NCI-H446 treated with DMSO at 0.1 percent for 48 hours (cell line): ENCODE measurements at places on chromosomes 3 and 15.

DNA sequence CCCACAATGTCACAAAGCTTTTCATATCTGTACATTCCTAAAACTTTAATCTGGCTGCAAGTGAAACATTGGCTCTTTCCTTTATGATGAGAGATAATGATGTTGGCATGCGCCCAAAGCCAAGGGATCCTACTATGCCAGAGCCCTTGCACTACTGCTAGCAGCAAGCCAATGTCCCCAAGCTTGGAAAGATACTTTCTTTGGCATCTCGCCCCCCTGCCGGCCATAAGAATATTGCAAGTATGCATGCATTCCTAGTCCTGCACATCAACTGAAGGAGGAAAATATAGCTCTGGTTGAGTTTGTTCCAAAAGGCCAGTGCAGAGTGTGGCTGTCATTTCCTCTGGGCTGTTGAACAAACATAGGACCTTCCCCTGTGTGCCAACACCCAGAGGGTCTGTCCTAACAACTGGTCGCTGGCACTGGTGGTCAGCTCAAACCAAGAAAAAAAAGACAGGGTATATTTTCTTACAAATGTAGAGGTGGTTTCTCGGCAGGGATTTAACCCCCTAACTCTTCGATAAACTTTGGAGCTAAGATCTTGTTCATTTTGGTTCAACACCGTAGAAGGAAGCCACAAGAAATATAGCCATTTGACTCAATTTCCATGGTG, 120.9 kb upstream of the ZBED2 start:
- DNase-seq = no peak

DNA sequence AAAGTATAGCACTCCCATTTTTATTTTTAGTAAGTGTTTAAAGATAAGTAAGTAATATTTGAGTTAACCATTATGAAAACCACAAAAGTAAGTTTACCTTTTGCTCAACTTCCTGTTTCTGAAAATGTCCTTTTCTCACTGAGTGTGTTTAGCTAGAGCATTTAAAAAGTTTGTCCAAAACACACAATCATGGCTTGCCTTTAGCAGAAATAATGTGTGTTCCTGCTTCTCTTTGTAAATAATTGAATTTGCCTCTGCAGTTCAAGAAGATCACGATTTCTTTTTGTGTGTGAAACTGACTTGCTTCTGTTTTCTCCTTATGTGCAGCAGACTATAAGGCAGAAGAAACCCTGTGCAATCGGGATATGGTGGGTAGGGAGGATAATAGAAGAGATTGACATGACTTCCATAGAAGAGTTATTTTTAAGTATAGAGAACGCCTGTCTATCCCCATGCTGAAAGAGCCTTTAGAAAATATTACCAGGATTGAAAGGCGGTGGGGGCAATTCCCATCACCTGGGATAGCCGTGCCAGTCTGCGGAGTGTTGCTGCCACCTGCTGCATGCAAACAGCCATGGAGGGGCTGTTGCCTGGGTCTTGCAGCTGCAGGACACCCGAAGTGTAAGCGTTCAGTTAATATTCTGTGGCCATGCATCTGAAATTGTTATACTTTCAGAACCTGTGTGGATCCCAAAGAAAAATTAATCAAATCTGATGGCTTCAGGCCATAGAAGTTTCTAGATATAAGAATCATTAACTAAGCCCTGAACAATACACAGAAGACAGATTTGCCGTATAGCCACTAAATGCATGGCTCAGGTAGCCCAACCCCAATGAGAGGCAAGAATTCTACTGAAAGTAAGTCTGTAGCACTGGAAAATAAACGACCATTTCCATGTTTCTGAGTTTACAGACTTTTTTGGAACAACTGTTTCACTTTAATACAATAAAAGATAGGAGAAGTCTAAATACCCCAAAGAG, 2.4 kb upstream of the CD96 start:
- no peak for DNase-seq

DNA sequence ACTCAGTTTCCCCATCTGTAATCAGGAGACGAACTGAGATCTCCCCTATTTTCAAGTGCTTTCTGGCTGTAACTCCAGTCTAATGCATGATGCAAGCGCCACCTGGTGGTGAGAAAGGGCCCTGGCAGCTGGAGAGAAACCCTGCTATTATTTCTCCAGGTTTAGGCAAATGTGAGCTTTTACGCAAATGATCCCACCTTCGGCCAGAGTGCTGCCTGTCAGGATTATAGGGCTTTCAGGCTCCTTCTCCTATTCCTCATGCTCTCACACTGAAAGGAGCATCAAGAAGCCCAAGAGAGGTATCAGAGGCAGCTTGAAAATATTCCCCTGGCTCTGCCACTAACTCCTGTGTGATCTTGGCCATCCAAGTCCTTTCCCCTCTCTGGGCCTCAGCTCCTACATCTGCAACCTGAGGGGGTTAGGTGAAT, 93.9 kb upstream of the RASGRF1 start:
- DNase-seq = no peak

- no peak for DNase-seq
These were observed 29.8 kb upstream of the PSMD6 start for GRCh38 chr3:64053117-64053516.

GRCh38 chr3:121740896-121741295, 8.6 kb downstream of the GOLGB1 start:
- DNase-seq = no peak

DNA sequence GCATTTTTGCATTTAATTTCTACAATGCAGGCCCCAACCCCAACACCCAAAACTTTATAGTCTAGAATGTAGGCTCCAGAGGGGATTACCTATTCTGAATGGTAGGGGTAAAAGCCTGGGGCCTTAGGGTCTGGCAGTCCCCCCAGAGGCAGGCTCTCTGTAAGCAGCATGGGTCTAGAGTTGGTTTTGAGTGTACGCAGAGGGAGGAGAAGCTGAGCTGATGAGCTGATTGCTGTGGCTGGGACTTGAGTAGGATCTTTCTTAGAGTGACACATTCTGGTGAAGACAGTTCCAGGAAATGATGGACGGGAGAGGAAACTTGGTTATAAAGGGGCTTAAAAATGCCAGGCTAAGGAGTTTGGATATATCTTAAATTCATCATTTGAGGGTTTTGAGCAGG, 2.1 kb downstream of the LPP start:
- no peak for DNase-seq

- DNase-seq = no peak
These were observed 7.9 kb upstream of the RTP3 start for GRCh38 chr3:46489875-46490274.

DNA sequence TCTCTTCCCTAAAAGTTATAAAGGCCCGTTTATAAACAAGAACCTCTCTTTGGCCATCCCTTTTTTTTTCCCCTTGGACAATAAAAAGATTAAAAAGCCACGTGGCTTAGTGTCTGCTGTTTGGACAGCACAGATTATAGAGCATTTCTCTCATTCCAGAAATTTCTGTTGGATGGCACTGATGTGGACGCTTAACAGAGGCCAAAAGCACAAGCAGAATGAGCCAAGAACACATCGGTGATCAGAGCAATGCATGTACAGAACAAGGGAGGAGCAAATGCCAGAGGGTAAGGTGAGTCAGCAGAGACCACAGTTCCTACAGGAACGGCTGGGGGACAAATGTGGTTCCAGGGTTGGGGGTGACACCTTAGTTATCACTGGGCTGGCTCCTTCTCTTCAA, 30.3 kb upstream of the CTNNB1 start:
- DNase-seq = no peak

DNA sequence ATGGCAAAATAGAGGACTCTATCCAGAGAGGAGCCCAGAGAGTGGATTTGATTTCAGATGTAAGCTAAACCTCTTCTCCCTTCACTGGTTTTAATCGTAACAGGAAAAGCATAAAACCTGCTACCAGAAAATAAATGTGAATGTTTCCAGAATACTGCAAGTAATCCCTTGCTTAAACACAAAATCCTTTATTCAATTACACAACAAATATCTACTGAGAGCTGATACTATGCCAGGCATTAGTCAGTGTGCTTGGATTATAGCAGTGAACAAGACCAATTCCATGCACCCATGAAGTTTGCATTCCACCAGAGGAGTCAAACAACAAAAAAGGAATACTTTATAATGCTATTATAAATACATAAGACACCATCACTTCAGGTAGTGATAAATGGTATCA, 15.1 kb downstream of the AVEN start:
- no peak for DNase-seq

- DNase-seq = no peak
These were observed 13.4 kb downstream of the SEMA7A start for GRCh38 chr15:74420193-74420905.

DNA sequence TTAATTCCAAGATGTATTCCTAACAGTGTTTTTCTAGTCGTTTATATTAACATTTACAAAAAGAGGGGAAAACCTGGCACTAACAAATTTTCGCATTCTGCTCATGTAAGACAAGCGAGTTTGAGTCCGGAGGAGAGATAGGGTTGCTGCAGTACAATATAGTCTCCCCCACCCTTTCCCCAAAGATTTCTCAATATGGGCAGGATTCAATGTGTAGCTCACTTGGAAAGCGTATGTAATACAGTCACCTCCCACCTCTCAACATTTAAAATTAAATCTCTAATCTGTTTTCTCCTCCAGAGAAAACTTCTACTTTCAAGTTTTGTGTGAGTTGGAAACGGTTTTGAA, 57.9 kb downstream of the CMSS1 start:
- no peak for DNase-seq

DNA sequence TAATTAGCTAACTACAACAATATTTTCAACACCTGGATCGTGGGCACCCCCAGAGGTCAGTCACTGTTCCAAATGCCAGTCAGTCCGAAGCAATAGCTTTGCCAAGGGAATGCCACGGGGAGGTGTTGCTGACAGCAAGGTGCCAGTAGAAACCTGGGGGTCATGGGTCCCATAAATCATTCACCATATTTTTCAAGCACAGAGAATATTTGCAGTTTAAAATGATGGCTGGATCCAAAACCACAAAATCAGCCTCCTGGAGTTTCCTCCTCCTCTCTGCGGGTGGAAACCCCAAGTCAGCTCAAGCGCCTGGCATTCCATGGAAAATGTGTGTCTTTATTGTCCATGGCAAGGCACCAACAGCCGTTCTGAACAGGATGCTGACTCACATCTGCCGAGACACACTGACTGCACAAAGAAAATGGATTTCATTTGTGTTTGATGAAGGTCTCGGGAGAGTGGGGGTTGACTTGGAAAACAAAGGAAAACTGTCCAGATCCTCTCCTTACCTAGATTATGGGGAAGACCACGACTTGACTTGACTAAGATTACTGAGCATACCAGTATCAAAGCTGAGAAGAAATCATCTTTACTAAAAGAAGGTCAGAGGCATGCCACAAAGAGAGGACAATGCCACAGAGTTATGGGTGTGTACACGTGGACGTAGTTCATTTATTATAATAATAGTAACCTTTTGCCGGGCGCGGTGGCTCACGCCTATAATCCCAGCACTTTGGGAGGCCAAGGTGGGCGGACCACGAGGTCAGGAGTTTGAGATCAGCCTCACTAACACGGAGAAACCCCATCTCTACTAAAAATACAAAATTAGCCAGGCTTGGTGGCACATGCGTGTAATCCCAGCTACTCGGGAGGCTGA, 26.4 kb downstream of the ANXA2 start:
- DNase-seq = peak; percentile 75

GRCh38 chr15:40355976-40356585, 1.9 kb upstream of the DISP2 start:
- no peak for DNase-seq

DNA sequence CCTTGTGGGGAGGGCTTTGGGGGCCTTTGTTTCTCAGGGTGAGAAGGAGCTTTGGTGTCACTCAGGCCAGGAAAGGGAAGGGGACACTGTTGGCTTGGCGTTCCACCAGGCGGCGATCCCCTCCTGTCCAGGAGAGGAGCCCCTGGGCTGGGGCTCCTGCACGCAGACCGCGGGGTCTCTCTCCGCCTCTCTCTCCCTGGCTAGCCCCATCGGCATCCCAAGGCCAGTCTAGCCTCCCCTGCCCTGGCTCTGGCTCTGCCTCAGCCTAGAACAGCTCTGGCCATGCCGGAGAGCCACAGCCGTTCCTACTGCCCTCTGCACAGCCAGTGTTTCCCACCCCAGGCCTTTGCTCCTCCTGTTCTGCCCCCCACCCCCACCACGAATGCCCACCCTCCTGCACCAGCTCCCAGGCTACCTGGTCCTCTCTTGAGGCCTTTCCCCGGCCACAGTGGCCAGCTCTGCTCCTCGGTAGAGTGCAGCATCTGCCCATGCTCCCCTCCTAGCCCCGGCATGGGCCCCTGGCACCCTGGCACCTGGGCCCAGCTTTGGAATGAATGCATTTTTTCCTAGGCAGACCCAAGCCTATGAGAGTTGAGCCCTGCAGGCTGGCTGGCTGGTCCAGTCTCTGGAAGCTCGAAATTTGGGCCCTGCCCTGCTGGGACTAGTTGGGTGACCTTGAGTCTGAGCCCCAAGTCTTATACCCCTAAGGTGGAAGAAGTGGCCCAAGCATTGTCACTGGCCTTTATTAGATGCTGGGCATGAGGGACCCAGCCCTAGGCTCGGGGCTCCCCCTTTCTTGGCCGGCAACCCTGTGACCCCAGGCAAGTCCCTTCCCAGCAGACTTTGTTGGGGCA, 2.4 kb downstream of the PLXNA1 start:
- DNase-seq = no peak

- DNase-seq = no peak
These were observed 33.3 kb downstream of the TMCO5A start for GRCh38 chr15:37967788-37968187.

GRCh38 chr3:109268181-109268580, 48.1 kb downstream of the DPPA2 start:
- no peak for DNase-seq

DNA sequence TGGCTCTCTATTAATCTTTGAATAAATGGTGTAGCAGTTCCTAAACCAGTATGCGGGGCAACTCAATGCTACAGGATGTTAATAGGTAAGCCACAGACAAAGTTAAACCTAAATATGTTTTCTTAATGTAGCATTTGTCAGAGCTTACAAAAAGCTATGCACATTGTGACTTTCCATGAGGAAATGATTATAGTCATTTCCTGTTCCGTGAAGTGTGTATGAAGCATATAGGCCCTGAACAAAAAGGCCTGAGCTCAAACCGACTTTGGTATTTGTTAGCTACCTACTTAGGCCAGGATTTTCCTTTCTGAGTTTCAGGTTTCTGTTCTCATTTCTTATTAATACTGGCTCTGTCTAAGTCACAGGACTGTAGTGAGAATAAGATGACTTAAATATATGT, 14.2 kb downstream of the ZNF80 start:
- DNase-seq = no peak

- DNase-seq = no peak
These were observed 47.9 kb upstream of the LCTL start for GRCh38 chr15:66613743-66614142.

GRCh38 chr15:88208396-88208795, 48.1 kb downstream of the NTRK3 start:
- DNase-seq = no peak

- DNase-seq = no peak
These were observed 13.6 kb downstream of the MELTF start for GRCh38 chr3:197015790-197016736.

- no peak for DNase-seq
These were observed 283.9 kb upstream of the CTNNB1 start for GRCh38 chr3:40915346-40915865.
